ENCODE measurements at places on chromosomes 6 and 20. TPM values are rescaled to one million over a fixed set of nuclear protein-coding genes. Genes with fewer than 3 reads are reported as not detected.

RBM38 gene
- 7.3 TPM for total RNA-seq

TLDC2 gene
- 0.15 TPM for total RNA-seq

DNMT3B gene
- 3.8 TPM for total RNA-seq

MACROD2 gene
- 0.50 TPM for total RNA-seq

RNF217 gene
- total RNA-seq = 14.0 TPM

HLA-DRA gene
- total RNA-seq = 0.17 TPM

BANF2 gene
- total RNA-seq = not detected

DCBLD1 gene
- 27.6 TPM for total RNA-seq

SLC22A23 gene
- total RNA-seq = 4.7 TPM

SLC12A5 gene
- 0.17 TPM for total RNA-seq

GRIK2 gene
- not detected for total RNA-seq

HLA-DRB5 gene
- total RNA-seq = 0.15 TPM

SMIM8 gene
- 4.5 TPM for total RNA-seq

DPPA5 gene
- not detected for total RNA-seq

FAM217A gene
- not detected for total RNA-seq

WFDC2 gene
- not detected for total RNA-seq

OR2H1 gene
- total RNA-seq = not detected

SAMD3 gene
- total RNA-seq = 5.1 TPM

NKX2-2 gene
- total RNA-seq = not detected

SPDEF gene
- total RNA-seq = not detected

TSBP1 gene
- total RNA-seq = not detected

RFX6 gene
- not detected for total RNA-seq

RHAG gene
- total RNA-seq = not detected

SIRPD gene
- not detected for total RNA-seq

TREM2 gene
- 0.44 TPM for total RNA-seq
